ENCODE measurements at places on chromosomes 11 and 22.
A peak's percentile ranks its signal among the peaks of the same experiment; 100 is the strongest.

DNA sequence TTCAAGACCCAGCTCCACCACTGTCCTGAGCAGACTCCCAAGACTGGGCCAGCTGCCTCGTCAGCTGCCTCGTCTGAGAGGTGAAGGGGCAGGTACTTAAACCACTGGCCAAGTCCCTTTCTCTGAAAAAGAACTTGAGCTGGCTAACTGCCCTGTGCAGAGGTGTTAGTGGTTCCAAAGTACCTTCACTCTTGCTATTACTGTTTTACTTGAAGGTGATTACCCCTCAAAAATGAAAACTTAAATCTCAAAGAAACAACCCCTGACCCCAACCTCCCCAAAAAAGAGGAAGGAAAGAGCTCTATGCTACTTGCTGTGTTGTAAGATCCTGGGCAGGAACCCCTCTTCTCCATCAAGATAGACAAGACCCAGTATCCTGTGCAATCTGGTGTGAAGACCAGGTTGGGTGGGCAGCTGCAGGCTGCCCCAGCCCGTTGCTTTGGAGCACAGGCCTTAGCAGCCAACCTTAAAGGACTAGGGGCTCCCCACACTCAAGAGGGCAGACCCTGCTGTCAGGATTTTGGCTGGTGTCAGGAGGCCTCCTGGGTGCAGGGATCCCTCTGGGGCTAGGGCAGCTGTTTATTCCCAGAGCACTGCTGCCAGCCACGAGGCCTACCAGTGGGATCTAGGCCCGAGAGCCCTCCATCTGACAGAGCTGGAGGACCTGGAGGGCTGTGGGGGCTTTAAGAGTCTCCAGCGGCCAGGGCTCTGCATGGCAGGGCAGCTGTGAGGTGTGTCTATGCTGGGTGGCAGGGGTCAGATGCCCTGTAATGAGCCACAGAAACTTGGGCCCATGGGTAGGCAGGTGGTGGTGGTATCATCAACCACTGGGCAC lies 13.0 kb downstream of the GUCD1 start:
- DNase-seq: no peak

GRCh38 chr11:44252999-44253602 lies 56.8 kb downstream of the ALX4 start:
- no peak for DNase-seq

GRCh38 chr11:10807493-10808234 lies 1.1 kb downstream of the EIF4G2 start:
- DNase-seq: peak; percentile 35

DNA sequence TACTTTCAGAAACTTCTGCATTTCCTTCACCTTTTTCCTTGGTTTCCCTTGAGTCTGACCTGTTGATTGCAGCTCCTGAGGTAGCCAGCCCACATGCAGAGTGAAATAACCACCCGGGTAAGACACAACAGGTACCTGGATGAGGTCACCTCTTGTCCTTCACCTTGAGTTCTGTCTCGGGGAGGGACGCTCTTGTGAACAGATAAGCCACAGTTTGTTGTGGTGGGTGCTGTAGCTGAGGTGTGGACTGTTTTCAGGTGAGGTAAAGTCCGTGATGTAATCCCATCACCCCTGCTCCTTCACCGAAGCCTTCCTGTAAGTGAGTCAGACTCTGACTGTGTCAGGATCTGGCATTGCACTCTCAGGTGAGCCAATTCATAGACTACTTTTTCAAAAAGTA lies 183.1 kb downstream of the NAV2 start:
- no peak for DNase-seq

- DNase-seq: no peak
These were observed 1.0 kb upstream of the SLC25A1 start for GRCh38 chr22:19179497-19180048.

DNA sequence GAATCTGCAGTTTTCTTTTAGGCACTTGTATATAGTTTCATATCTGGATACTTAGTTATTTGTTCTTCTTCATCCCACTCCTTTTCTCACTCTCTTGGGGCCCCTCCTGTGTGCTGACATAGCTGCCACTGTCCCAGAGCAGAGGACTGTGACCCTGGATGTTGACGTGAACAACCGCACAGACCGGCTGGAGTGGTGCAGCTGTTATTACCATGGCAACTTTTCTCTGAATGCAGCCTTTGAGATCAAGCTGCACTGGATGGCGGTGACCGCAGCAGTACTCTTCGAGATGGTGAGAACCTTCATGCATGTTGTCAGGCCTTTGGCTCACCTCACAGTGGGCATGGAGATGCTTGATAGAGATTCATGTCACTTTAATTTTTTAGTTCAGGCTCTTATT lies 50.9 kb upstream of the YWHAH start:
- no peak for DNase-seq

DNA sequence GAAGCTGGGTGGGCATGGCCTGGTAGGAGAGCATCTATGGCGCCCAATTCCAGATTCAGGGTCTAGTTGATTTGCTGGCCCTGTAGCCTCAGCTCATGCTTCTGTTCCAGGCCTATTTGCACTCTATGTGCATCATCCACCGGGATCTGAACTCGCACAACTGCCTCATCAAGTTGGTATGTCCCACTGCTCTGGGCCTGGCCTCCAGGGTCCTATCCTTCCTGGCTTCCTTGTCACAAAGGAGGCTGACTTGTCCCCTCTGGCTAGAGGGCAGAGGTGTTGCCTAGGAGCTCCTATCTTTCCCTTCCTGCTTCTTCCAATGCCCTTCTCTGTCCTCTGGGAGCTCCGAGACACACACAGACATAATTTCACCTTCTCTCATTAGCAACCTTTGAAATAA lies 21.3 kb downstream of the PIK3IP1 start:
- DNase-seq: no peak

DNA sequence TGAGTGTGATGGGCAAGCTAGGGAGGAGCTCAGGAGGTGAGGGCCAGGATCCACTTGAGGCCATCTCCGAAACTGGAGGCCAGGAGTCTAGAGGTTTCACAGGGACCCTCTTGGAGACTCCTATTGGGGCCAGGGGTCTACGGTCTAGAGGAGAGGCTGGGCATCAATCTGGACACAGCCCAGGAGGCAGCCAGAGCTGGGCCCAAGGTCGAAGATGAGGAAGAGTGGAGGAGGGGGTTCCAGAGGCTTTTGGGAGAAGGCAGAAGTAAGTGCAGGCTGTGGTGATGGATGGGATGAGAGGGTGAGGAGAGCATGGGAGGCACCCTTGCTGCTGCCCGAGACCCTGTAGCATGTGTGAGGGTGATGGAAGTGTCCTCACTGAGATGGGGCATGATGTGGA lies 56.6 kb downstream of the LRRC32 start:
- DNase-seq: no peak

- no peak for DNase-seq
These were observed 93.5 kb downstream of the MYEOV start for GRCh38 chr11:69387409-69387885.

DNA sequence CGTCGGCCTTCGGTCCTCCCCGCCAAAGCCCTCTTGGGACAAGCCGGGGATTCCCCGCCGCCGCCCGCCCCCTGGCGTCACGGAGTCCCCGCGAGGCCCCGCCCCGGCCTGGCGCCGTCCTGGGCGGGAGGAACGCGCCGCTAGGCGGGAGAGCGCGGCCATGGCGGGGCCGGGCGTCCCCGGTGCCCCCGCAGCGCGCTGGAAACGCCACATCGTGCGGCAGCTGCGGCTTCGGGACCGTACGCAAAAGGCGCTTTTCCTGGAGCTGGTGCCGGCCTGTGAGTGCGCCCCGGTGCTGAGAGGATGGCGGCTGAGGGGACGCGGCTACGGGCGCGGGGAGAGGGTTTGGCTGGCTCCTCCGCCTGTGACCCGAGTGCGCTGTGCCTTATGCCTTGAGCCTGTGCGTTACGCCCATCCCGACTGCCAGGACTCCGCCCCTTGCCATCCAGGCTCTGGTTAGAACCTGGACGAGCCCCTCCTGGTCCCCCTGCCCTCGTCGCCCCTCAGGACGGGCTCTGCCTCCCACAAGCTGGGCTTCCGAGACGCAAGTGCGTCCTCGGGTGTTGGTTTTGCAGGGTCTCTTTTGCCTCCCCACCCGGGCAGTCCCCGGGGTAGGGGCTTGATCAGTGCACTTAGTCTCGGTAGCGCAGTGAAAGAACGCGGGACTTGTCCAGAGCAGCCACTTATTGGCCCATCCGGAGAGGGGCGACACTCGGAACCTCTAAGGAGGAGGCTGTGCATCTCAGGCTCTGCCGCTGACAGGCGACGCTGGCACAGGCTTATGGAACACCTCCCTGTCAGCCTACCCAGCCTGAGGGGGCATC lies at the start of gene ATG16L2:
Gene ATG16L2 (plus strand): TSS at position 126 of the 824 bp plus-strand sequence. CDS start 35 bp downstream, at position 161.
- DNase-seq: peak; percentile 90

DNA sequence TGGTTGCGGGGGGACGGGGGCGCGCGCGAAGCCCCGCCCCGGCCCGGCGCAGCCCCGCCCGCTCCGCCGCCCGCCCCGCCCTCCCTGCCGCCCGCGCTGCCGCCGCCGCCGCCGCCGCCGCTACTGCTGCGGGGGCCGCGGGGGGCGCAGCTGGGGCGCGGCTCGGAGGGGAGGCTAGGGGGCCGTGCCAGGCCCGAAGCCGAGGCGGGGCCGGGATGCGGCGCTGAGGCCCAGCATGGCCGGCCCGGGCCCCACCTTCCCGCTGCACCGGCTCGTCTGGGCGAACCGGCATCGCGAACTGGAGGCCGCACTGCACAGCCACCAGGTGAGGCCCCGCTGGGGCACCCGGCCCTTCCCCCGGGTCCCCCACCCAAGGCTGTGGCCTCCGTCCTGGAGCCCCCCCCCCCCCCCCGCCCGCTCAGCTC lies at the start of gene ANKRD13D:
Gene ANKRD13D (plus strand): TSS at position 78 of the 425 bp plus-strand sequence. CDS start 158 bp downstream, at position 236.
- DNase-seq: no peak

- DNase-seq: no peak
These were observed 6.6 kb upstream of the APOL2 start for GRCh38 chr22:36245805-36246356.

DNA sequence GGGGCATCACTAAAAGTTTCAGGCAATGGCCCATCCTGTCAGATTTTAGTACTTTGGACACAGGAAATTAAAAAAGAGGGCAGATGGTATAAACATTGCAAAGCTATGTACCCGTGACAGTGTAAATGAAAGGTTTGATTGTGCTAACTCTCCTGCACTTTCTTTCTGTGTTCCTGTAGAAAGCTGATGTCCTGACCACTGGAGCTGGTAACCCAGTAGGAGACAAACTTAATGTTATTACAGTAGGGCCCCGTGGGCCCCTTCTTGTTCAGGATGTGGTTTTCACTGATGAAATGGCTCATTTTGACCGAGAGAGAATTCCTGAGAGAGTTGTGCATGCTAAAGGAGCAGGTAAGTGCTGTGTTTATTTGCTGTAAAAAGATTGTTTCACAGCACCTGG lies 10.3 kb downstream of the CAT start:
- no peak for DNase-seq

DNA sequence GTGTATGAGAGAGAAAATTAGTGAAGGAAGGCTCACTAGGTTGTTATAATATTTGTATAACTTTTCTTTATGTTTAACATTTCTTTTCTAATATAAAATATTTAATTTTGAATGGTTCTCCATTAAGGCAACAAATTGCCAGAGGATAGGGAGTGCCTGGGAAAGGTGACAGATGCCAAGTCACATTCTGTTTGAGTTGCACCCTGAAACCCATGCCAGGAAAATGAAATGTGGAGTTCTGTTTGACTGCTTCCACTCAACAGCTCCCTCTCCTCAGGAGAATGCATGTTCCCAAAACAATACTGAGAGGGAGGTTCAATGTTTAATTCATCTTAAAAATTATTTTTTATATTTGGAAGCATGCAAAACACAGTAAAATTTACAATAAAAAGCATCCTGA lies 5.9 kb upstream of the USP18 start:
- no peak for DNase-seq

DNA sequence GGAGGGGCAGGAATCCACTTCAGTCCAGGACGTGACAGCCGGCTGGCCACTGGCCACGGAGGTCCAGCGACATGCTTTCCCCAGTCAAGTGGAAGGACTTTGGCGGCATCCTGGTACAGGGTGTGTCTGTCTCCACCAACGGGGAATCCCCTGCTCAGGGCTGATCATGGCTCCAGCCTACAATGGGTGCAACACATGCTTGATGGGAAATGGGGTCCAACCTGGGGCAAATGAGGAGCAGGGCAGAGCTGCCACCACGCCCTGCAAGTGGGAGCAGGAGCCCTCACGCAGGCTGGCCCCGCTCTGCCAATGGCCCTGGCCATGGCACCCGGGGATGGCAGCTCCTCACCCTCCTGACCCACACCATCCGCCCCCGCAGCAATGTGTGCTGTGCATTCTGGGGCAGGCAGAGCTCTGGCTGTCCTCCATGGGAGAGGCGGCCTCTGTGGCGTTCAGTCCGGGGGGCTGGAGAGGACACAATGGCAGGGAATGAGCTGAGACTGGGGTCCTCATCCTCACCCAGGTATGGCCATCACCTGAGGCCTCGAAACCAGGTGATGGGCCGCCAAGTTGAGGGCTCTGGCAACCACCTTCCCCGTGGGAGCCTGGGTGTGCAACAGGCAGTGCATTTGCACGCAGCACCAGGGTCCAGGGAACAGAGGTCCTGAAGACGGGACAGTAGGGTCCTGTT lies 5.8 kb upstream of the SEPTIN5 start:
- DNase-seq: no peak

DNA sequence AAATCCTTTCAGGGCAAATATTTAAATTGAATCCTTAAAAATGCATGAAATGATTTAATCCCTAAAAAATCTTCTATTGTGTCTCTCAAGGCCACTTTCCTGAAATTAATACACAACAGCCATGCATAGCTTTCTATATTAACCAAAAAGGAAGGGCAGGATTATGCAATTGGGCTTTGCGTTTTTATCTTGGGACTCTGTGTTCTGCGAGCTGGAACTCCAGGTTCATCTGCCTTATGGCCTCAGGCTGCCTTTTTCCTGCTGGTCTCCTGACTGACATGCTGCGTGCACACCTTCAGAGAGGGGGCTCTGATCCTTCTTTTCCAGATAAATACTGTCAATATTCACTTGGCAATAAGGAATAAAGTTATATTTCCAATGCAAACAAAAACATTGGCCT lies 141.7 kb upstream of the GRIA4 start:
- no peak for DNase-seq

DNA sequence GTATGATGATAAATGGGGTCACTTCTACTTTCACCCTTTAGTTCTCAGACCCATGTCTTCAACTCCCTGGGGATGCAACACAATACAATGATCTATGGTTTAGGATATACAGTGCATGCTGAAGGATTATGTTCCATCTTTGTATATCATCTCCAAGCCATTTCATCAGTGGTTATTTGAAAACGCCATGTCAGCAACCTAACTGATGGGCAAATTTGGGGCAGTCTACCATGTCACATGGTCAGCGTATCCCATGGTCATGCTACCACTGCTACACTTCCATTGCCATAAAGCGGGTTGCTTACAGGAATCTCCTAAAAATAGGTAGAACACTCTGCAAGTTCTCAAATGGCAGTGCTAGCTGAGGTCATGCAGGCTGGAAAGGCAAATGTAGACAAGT lies 236.5 kb upstream of the ISX start:
- no peak for DNase-seq

Data from activated CD4-positive, alpha-beta T cell treated with anti-CD3 and anti-CD28 coated beads for 4 hours (primary cell).